ENCODE measurements at places on chromosomes 3 and 15.

GRCh38 chr15:92014281-92015030, 160.9 kb downstream of the SLCO3A1 start:
- DNase-seq: no peak
- H3K27me3 ChIP-seq: peaks cover 10% of the 10 kb centered on the region
- H3K27ac ChIP-seq: no peak overlapping the region
- H3K36me3 ChIP-seq: no peaks in the 10 kb centered on the region
- H3K4me1 ChIP-seq: peaks cover 8% of the 10 kb centered on the region

DNA sequence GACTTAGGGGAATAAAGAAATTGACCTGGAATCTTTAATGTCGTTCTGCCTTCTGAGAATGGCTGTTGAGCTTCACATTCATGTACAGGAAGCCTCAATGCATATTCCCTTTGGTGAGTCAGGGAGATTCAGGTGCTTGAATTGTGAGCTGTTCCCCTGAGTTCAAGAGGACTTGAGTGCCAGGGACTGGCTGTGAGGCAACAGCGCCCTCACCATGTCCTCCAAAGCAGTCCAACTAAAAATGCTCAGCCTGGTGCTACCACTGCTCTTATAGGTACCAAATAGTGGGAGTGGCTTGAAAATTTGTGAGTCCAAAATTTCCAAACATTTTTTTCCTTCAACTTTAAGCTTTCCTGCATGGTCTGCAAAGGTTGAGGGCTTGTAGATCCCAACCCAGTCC, 54.1 kb downstream of the LEO1 start:
- H3K27me3 ChIP-seq: no peaks in the 10 kb centered on the region
- no peak overlapping the region for H3K4me3 ChIP-seq
- no peaks in the 10 kb centered on the region for H3K4me1 ChIP-seq
- H3K27ac ChIP-seq: no peak overlapping the region
- DNase-seq: no peak

GRCh38 chr3:27454914-27455313, 29.3 kb downstream of the SLC4A7 start:
- DNase-seq: no peak
- no peaks in the 10 kb centered on the region for H3K27me3 ChIP-seq
- peaks cover 7% of the 10 kb centered on the region for H3K36me3 ChIP-seq
- H3K4me1 ChIP-seq: peaks cover 20% of the 10 kb centered on the region
- H3K4me3 ChIP-seq: no peak overlapping the region
- no peak overlapping the region for H3K27ac ChIP-seq

GRCh38 chr3:39136533-39137434, 16.6 kb downstream of the CSRNP1 start:
- H3K4me3 ChIP-seq: no peak overlapping the region
- no peaks in the 10 kb centered on the region for H3K36me3 ChIP-seq
- no peak for DNase-seq
- no peaks in the 10 kb centered on the region for H3K27me3 ChIP-seq
- peaks cover 3% of the 10 kb centered on the region for H3K4me1 ChIP-seq

DNA sequence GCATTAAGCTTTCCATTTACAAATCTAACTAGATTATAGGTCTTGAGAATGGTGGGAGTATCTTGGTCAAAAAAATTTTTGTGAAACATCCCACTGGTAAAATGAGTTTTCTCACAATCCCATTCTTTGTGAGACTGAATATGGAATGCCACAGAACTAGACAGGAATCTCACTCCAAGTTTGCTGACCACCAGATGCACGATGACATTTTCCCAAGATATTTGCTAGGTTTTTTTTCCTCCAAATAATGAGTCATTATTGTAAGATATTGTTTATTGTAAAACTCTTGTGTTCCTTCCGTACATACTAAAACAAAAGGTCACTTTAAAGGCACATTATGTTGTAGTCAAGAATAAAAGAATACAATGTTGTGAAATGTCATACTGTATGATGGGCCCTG, 53.9 kb downstream of the COPS2 start:
- no peaks in the 10 kb centered on the region for H3K27me3 ChIP-seq
- H3K27ac ChIP-seq: no peak overlapping the region
- H3K4me1 ChIP-seq: no peaks in the 10 kb centered on the region
- DNase-seq: no peak

All from neural crest cell (in vitro differentiated cells).